ENCODE measurements at places on chromosomes 11 and 22. TPM values are rescaled to one million over a fixed set of nuclear protein-coding genes. Genes with fewer than 3 reads are reported as not detected.
A peak's percentile ranks its signal among the peaks of the same experiment; 100 is the strongest.

Gene C11orf52
- 14.6 TPM for total RNA-seq

Gene CEND1
- total RNA-seq, result not detected

Gene SESN3
- total RNA-seq, result 33.8 TPM

Gene RIMBP3C
- 0.47 TPM for total RNA-seq

Gene BEST1
- total RNA-seq, result 14.1 TPM

Gene OR52I2
- total RNA-seq, result not detected

Gene SCGB1D2
- not detected for total RNA-seq

Gene OR51I1
- 0.41 TPM for total RNA-seq

- no peaks in the 10 kb centered on the region for H3K36me3 ChIP-seq
- H3K4me3 ChIP-seq, result no peak overlapping the region
- H3K27me3 ChIP-seq, result peaks cover 8% of the 10 kb centered on the region
- no peak for DNase-seq
- no peak overlapping the region for H3K27ac ChIP-seq
Observed at GRCh38 chr11:117595440-117595839, 201.6 kb downstream of the DSCAML1 start.

DNA sequence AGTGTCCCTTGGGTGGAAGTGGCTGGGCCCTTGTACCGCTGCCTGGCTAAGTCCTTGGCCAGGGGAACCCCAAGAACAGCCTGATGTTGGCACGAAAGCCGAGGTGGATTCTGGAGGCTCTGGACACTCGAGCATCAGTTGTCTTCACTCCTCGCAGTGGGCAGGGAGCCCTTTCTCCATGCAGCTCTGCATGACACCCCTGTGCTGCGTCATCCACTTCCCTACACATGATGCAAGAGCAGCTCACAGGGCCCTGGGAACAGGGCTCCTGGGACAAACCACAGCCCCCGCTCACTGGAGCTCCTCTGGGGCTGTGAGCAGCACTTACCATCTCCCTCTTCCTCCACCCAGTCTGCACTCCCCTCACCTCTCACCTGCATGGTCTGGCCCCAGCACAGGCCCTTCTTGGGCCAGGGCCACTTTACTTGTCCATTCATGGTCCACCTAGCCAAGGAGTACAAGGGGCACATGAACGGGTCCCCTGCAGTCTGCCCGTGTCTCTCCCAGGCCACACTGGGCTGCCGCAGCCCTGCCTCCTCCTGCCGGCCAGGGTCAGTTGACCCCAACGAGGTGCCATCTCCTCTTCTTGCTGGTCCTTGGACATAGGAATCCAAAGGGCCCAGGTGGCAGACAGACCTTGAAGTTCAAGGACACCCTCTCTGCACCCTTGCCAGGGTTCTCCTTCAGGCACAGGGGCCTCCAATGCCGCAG is 66.5 kb downstream of the IGF2 start:
- H3K27ac ChIP-seq, result no peak overlapping the region
- no peaks in the 10 kb centered on the region for H3K4me1 ChIP-seq
- peaks cover 9% of the 10 kb centered on the region for H3K27me3 ChIP-seq
- no peak for DNase-seq
- H3K4me3 ChIP-seq, result no peak overlapping the region
- no peaks in the 10 kb centered on the region for H3K36me3 ChIP-seq

- no peaks in the 10 kb centered on the region for H3K36me3 ChIP-seq
- no peak for DNase-seq
- no peak overlapping the region for H3K27ac ChIP-seq
Observed at GRCh38 chr11:100902454-100903141, 215.5 kb downstream of the ARHGAP42 start.

GRCh38 chr11:108571001-108571400 is 22.6 kb downstream of the EXPH5 start:
- H3K27ac ChIP-seq, result no peak overlapping the region
- H3K4me1 ChIP-seq, result peaks cover 6% of the 10 kb centered on the region
- no peak for DNase-seq
- H3K36me3 ChIP-seq, result no peaks in the 10 kb centered on the region
- H3K27me3 ChIP-seq, result no peaks in the 10 kb centered on the region

- peak; percentile 69 for DNase-seq
- H3K27me3 ChIP-seq, result no peaks in the 10 kb centered on the region
- H3K36me3 ChIP-seq, result no peaks in the 10 kb centered on the region
- peaks cover 24% of the 10 kb centered on the region for H3K4me1 ChIP-seq
- H3K27ac ChIP-seq, result peak overlapping the region; percentile 18
- H3K4me3 ChIP-seq, result no peak overlapping the region
Observed at GRCh38 chr22:36417281-36417686, 29.5 kb upstream of the MYH9 start.

- no peak overlapping the region for H3K4me3 ChIP-seq
- no peaks in the 10 kb centered on the region for H3K36me3 ChIP-seq
- H3K4me1 ChIP-seq, result no peaks in the 10 kb centered on the region
- no peak for DNase-seq
- H3K27ac ChIP-seq, result no peak overlapping the region
Observed at GRCh38 chr11:109390752-109391151, 31.2 kb upstream of the C11orf87 start.

DNA sequence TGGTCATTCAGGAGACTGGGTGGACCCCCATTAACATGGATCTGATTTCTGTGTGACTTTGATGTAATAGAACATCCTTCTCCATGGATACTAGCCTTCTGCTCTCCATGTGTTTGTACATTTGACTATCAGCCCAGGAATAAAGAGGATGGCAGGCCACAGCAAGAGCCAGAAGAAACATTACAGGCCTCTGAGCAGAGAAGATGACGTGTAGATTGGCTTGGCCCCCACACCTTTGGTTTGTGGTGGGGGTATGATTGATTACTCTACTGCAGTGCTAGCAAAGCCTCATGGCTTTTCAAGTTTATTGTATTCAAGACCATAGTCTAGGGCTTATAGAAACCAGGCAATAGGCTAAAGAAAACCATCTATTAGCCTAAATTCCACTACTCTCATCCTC is 77.0 kb downstream of the GRAMD1B start:
- no peaks in the 10 kb centered on the region for H3K27me3 ChIP-seq
- DNase-seq, result no peak
- H3K36me3 ChIP-seq, result no peaks in the 10 kb centered on the region
- no peaks in the 10 kb centered on the region for H3K4me1 ChIP-seq

DNA sequence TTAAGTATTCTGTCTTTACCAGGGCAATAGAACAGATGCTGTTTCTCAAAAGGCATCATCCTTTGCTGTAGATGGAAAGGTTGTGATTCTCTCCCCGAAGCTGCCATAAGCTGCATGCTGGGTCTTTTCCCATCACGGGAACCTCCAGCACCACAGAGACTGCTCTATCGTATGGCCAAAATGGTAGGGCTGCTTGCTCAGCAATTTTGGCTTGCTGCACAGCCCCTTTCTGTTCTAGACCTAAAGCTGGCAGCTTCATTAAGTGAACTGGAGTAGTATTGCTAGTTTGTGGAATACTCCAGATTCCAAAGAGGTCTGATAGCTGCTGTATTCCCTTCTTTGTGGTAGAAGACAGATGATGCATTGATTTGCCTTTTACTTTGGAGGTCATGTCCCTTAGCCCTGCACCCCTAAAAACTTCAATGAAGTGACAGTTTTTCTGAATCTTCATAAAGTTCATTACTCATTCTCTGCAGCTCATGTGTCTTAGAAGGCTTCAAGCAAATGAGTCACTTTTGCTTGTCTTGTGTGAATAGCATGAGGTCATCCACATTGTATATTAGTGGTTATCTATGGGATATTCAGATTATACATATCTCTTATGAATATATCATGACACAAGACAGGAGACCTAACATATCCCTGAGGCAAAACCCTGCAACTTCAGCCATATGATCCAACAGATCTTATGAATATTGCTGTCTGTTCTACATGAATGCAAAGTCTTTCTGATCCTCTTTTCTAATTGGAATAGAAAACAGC is 245.3 kb downstream of the FAM76B start:
- H3K4me3 ChIP-seq, result no peak overlapping the region
- no peak for DNase-seq
- H3K4me1 ChIP-seq, result no peaks in the 10 kb centered on the region
- no peaks in the 10 kb centered on the region for H3K27me3 ChIP-seq

DNA sequence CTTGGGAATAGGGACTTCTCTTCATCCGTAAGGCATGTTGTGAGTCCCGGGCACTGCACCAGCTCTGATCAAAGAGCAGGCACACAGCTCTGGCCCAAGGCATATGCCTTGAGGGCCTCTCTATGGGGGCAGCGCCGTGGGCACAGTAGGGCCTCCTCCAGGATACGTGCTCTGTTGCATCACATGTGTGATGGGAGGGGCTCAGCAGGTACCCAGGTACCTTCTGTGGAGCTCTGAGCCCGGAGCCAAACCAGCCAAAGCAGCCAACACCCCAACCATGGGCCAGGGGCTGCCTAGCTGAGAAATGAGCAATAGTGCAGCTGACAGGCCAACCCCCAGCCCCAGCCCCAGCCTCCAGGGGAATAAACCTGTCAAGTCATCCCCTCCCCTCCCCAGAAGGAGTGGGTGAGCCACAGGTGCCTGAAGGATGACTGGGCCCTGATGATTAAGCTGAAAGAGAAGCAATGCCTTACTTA is 79.7 kb upstream of the SHISAL1 start:
- H3K27ac ChIP-seq, result no peak overlapping the region
- peaks cover 12% of the 10 kb centered on the region for H3K27me3 ChIP-seq
- no peak overlapping the region for H3K4me3 ChIP-seq
- no peaks in the 10 kb centered on the region for H3K4me1 ChIP-seq

GRCh38 chr11:13261591-13262061 is 16.0 kb upstream of the BMAL1 start:
- H3K27ac ChIP-seq, result peak overlapping the region; percentile 57
- H3K27me3 ChIP-seq, result no peaks in the 10 kb centered on the region
- H3K4me1 ChIP-seq, result peaks cover 27% of the 10 kb centered on the region
- H3K4me3 ChIP-seq, result no peak overlapping the region
- DNase-seq, result no peak
- H3K36me3 ChIP-seq, result no peaks in the 10 kb centered on the region

- H3K27me3 ChIP-seq, result no peaks in the 10 kb centered on the region
- DNase-seq, result no peak
- H3K27ac ChIP-seq, result no peak overlapping the region
- H3K36me3 ChIP-seq, result no peaks in the 10 kb centered on the region
- no peak overlapping the region for H3K4me3 ChIP-seq
Observed at GRCh38 chr11:42407341-42407740, 904.5 kb upstream of the API5 start.

GRCh38 chr11:20156876-20157613 is 3.2 kb downstream of the DBX1 start:
- H3K36me3 ChIP-seq, result no peaks in the 10 kb centered on the region
- no peak for DNase-seq
- peak overlapping the region; percentile 34 for H3K4me3 ChIP-seq

DNA sequence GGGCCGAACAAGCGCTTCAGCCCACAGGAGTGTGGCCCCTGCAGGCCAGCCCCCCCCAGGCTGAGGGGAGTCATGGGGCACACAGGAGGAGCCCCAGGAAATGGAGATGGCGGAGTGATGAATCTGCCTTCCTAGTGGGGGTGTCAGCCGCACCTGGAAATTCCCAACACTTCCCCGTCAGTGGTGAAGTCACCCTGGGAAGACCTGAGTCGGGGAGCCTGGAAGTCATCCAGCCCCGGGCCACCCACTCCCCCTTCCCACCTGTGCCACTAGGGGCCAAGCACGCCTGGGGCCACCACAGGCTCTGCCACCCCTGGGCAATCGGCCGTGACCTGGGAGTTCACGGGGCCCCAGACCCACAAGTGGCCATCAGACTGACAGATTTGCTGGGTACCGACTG is 12.6 kb downstream of the WNT7B start:
- no peaks in the 10 kb centered on the region for H3K36me3 ChIP-seq
- H3K27me3 ChIP-seq, result peaks cover 21% of the 10 kb centered on the region
- DNase-seq, result no peak
- no peak overlapping the region for H3K4me3 ChIP-seq
- no peaks in the 10 kb centered on the region for H3K4me1 ChIP-seq
- no peak overlapping the region for H3K27ac ChIP-seq

- H3K4me1 ChIP-seq, result peaks cover 16% of the 10 kb centered on the region
- H3K36me3 ChIP-seq, result no peaks in the 10 kb centered on the region
- H3K27me3 ChIP-seq, result peaks cover 17% of the 10 kb centered on the region
- H3K4me3 ChIP-seq, result no peak overlapping the region
- H3K27ac ChIP-seq, result no peak overlapping the region
Observed at GRCh38 chr22:43114958-43115357, 4.4 kb downstream of the BIK start.

GRCh38 chr11:42913731-42914130 is 398.1 kb upstream of the API5 start:
- DNase-seq, result no peak
- H3K4me3 ChIP-seq, result no peak overlapping the region
- H3K4me1 ChIP-seq, result no peaks in the 10 kb centered on the region
- no peak overlapping the region for H3K27ac ChIP-seq
- no peaks in the 10 kb centered on the region for H3K27me3 ChIP-seq

DNA sequence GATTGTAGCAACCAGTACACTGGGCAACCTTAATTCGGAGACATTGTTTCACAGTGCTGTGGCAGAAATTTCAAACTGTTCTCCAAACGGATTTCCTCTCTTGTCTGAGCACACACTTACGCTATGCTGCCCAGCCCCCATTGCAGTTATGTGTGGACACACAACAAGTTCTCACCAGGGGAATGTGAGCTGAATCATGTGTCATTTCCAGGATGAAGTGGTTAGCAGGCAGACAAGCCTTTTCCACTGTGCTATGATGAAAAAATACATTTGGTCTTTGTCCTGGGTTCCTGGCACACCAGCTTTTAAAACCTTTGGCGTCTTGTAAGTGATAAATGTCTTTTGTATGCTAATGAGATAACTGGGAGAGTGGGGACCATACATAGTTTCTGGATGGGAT is 46.9 kb upstream of the SYT9 start:
- H3K27me3 ChIP-seq, result no peaks in the 10 kb centered on the region
- DNase-seq, result no peak
- H3K4me3 ChIP-seq, result no peak overlapping the region
- no peak overlapping the region for H3K27ac ChIP-seq
- no peaks in the 10 kb centered on the region for H3K4me1 ChIP-seq

DNA sequence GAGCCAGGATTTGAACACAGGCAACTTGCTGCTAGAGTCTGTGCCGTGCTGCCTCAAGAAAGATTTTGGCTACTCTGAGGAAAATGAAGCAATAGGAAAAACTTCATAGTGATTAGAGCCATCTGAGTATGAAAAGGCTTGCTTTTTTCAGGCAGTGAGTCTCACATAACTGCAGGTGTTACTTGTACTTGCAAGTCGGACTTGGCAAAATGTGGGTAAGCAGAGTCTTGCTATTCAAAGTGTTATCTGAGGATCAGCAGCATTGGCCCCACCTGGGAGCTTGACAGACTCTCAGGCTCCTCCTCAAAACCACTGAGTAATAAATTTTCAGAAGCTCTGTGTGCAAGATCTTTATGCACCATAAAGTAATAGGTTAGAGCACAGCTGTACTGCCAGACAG is 18.1 kb downstream of the RNF141 start:
- peaks cover 84% of the 10 kb centered on the region for H3K36me3 ChIP-seq
- no peak for DNase-seq
- peaks cover 13% of the 10 kb centered on the region for H3K4me1 ChIP-seq
- no peak overlapping the region for H3K27ac ChIP-seq
- no peaks in the 10 kb centered on the region for H3K27me3 ChIP-seq
